ENCODE measurements at places on chromosomes 13 and 19.

GRCh38 chr19:12965017-12965811, 4.2 kb upstream of the DAND5 start:
- no peak for DNase-seq

DNA sequence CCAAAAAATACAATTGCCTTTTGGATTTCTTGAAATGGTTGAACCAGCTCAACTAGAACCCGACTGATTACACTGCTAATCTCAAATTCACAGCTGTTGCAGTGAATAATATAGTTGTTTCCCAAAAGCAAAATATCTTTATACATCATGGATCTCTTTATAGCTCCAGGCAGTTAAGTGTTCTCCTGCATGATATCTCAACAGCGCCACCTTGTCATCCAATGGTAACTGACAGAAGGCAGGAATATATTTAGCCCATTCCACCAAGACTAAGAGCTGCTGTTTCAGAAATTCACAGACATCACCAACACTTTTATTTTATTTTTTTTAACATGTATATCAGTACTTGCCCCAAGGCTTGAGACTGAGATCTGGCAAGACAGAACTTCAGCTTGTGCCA, 1141.0 kb upstream of the PRR20A start:
- DNase-seq: no peak

GRCh38 chr13:80052286-80052685, 288.6 kb downstream of the SPRY2 start:
- no peak for DNase-seq

GRCh38 chr13:27128825-27129627, 42.6 kb downstream of the USP12 start:
- DNase-seq: no peak

GRCh38 chr13:42076309-42076713, 27.9 kb downstream of the DGKH start:
- no peak for DNase-seq

DNA sequence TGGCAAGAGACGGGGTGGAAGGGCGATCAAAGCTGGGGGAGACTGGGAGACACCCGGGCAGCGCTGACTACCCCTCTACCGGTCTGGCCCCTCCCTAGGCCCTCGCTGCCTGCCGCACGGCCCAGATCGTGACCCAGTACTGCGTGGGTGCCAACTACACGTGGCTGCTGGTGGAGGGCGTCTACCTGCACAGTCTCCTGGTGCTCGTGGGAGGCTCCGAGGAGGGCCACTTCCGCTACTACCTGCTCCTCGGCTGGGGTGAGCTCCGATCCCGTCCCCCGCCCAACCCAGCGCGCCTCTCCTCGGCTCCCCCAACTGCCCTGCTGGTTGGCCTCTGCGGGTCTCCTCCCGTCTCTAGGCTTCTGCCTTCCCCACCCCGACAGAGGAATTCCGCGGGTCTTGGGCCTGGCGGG, 8.8 kb downstream of the GIPR start:
- DNase-seq: no peak

GRCh38 chr13:40460116-40460515, 206.3 kb downstream of the FOXO1 start:
- DNase-seq: no peak

DNA sequence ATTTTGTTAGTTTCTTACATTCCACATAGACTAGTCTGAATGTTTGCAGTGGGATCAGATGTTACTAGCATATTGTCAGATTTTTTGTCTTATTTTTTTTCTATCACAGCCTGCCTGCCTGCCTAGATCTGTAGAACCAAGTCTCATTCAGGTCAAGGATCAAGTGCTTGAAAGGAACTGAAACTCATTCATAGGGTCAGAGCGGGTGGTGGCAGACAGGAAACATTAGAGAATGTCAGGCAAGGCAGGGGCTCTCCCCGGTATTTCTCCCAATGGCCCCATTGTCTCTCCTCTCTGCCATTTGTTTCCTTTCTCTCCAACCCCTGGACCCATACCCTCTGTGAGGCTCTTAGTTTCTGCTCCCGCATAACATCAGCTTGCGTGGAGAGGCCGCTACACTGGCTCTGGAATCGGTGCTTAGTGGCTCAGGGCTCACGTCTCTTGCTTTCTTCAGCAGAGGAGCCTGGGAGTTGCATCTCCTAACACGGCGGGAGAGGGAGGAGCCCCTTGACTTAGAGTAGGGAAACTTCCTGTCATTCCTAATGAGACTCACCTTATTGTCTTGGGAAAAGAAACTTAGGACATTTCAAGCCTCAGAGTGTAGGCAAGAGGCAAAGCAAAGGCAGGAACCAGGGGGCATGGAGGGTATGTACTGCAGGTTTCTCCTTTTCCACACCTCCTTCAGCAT, 35.6 kb upstream of the SPATA13 start:
- DNase-seq: no peak

- no peak for DNase-seq
Measured at GRCh38 chr13:79710376-79710775, 229.4 kb downstream of the NDFIP2 start.

GRCh38 chr19:38907670-38908069, 4.3 kb downstream of the CCER2 start:
- no peak for DNase-seq

DNA sequence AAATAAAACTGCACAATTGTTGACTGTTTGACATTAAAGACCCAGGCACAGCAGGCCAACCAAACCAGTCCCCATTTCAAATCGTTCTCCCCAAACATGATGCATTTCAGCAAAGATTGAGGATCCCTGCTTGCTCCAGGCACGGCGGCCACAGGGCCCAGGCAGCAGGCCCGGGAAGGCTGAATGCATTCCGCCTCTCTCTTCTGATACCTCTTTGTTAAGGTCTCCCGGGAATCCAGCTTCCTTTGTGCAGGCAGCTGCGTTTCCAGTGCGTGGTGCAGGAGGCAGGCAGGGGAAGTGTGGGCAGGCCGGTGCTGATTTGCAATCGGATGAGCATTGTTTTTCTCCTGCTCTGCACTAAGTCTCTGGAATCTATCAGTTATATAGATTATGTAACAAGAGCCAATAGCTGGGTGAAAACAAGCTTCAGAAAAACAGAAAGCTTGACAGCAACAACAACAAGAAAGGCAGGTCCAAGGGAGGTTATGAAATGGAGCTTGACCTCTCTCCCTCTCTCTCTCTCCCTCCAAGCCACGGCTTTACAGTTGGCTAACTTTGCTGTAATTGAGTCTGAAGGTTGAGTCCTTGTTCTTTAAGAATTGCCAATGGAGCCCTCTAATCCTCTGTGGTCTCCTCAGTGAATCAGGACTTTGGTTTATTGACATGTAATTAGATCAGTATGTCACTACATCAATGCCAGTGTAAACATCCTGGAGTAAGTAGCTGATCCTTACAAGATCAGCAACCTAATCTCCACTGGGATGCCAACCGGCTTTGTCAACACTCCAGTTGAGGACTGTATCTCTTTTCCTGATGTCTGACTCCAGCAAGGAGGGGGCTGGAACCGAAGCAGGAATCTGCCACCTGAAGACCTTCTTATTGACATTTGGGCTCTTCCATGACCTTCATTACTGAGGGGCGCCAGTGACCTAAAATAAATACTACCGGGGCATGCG, 338.0 kb downstream of the TEX29 start:
- DNase-seq: no peak

DNA sequence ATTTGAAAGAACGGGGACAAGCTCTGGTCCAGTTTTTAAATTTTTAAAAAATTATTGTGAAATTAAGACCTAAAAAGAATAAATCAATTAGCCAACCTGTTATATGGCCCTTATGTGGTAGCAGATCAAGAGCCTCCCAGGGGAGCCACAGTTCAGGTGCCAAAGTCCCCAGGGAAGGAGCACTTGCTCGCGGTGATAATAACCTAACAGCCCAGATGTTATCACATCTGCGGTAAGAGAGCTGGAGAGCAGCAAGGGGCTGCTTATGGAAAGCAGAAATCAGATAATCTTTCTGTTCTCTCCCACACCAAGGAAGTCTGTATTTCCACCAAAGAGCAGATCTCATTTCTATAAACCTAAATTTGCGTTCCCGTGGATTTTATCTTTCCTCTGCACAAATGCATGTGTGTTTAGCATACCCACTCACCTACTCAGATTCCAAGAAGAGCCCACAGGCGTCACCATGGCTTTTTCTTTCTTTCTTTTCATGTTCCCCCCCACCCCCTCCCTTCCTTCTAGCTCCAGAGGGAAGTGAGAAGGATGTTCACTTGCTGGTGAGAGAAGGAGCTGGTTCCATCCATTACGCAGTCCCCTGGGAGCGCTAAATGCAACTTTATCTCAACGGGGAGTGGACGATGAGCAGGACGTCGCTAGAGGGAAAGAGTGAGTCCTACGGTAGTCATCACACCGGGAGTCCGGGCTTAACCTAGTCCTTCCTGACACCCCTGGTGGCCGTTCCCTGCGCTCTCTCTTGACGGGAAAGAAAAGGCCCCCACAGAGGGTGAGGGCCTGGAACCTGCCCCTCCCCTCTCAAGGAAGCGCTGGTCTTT, 1.6 kb upstream of the POU4F1 start:
- DNase-seq: no peak

- DNase-seq: no peak
Measured at GRCh38 chr13:52173373-52173772, 14.0 kb upstream of the NEK3 start.

DNA sequence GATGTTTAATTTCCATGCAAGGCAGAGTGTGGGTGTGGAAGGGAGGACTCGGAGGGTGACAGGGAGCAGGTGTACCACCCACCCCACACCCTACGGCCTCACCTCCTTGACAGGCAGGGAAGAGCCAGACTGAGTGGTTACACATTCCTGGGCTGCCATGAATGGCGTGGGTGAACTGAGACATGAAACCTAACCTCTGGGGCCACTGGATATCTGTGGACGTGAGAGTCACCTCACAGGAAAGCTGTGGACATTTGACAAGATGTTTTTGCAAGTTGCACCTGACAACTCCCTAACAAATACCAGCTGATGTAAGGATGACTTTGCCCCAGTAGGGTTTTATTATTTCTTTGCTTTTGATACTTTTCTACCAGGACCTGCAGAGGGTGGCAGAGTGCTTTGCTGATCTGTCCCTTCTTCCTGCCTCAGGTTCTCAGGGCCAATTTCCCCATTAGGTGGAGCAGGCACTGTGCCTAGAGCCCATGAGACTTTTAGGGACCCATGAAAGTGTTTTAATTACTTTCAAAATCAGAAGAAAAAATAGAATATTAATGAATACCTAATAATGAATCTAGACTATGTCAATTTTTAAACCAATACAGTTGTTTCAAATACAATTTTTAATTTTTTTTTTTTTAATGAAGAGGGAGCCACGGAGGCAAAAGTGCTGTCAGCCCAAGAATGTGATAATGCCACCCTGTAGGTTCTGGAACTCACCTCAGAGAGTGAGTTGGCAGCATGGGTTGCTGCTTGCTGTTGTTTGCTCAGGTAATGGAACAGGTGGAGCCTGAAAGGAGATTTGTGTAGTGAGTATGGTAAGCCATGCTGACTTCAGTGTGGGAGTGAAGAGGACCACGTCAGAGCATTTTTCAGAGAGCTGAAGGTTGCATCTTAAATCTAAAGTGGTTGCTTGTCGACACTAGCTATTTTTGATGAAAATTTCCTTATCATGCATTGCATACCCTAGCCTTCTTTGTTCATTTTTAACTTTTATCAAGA, 58.0 kb upstream of the CYSLTR2 start:
- no peak for DNase-seq

GRCh38 chr19:1471010-1471514, 8.0 kb downstream of the C19orf25 start:
- DNase-seq: no peak

DNA sequence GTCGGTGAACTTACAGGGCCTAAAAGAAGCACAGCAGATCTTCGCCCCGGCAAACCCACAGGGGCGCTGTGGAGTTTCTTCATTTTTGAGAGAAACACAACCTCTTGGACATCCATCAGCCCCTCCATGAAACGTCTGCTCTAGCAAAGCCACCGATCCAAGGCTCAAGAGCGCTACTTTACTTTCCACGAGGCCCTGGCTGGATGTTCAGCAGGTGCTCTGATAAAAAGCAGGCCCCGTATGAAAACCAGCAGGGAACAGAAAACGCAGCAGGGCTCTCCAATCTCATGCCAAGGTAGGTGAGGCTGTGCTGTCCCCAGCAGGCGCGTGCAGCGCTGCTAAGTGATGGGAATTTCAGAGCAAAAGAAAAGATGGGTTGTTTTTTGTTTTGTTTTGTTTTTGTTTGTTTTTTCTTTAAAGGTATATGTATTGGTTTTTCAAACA, 86.7 kb downstream of the IRS2 start:
- DNase-seq: no peak

DNA sequence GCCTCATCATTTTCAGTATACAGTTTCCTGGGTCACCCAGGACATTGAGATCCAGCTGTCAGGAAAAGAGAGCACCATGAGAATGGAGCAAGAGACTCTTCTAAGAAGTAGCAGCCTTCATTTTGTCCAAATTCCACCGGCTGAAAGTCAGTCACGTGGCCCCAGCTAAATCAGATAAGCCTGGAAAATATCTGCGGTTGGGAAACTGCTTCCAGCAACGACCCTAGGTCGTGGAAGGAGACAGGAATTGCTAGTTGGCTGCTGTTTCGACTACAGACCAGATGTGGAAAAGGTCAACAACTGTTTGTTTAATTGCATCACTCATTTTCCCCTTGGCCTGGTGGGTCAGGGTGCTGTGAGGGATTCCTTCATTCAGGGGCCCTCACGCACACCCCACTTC, 107.0 kb downstream of the ZNF536 start:
- no peak for DNase-seq

DNA sequence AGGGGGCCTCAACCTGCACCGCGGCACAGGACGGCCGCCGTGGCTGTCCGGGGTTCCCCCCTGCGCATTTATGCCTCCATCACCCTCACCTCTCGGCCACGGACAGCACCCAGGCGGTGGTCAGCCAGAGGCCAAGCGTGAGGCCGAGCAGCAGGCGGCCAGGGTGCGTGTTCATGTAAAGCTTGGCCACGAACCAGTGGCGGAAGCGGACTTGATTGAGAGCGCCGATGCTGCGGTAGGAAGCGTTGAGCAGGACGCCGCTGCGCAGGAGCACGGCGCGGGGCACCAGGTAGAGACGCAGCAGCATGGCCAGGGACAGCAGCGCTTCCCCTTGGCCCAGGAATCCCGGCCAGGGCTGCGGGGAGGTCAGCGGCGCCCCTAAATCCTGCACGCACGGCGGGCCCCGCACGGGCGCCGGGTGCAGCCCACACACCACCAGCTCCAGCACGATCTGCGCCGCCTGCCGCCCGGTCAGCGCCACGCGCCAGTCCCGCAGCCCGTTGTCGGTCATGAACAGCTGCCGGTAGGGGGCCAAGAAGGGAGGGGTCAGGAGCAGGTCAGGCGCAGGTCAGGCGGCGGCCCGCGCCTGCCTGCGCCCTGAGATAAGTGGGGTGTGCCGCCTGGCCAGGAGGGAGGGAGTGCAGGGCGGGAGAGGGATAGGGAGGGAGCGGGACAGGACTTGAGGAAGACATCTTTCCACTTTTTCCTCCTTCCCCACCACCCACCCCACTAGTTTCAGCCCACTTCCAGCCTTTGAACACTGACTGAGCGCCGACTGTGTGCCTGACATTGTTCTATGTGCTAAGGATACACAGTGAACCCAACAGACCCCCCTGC, 6.5 kb downstream of the KCNN4 start:
- DNase-seq: no peak

GRCh38 chr19:9953802-9954542, 17.7 kb upstream of the OLFM2 start:
- no peak for DNase-seq
